ENCODE measurements at places on chromosomes 13 and 19.

DNA sequence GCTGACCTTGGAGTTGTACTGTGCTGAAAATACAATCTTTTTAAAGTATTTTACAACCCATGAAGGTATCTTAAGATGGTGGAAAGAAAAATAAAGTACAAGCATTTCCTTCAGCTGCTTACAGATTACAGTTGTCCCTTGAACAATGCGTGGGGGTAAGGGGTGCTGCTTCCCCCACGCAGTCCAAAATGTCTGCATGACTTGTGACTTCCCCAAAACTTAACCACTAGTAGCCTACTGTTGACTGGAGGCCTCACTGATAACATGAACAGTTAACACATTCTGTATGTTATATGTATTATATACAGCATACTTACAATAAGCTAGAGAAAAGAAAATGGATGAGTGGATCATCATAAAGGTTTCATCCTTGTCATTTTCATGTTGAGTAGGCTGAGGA is 45.3 kb upstream of the ZNF599 start:
- DNase-seq, result no peak

- no peak for DNase-seq
Measured at GRCh38 chr13:60150538-60150937, 13.2 kb downstream of the DIAPH3 start.

GRCh38 chr13:75468098-75468497 is 13.9 kb downstream of the TBC1D4 start:
- DNase-seq, result no peak

DNA sequence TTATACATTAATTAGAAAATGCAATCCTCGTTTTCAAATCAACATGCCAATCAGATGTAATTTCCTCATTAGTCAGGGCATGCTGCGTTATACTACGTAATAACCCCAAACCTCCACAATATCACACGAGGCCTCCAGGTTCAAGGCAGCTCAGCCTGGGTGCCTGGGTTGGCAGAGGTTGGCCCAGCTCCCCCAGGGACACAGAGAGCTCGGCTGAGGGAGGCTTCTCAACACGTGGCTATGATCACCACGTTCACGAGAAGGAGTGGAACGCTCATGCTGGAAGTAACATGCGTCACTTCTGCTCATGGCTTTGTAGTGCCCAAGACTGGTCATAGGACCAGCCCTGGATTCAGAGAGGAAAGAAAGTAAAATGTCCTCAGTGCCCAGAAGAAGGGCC is 144.9 kb upstream of the SOX1 start:
- DNase-seq, result no peak

DNA sequence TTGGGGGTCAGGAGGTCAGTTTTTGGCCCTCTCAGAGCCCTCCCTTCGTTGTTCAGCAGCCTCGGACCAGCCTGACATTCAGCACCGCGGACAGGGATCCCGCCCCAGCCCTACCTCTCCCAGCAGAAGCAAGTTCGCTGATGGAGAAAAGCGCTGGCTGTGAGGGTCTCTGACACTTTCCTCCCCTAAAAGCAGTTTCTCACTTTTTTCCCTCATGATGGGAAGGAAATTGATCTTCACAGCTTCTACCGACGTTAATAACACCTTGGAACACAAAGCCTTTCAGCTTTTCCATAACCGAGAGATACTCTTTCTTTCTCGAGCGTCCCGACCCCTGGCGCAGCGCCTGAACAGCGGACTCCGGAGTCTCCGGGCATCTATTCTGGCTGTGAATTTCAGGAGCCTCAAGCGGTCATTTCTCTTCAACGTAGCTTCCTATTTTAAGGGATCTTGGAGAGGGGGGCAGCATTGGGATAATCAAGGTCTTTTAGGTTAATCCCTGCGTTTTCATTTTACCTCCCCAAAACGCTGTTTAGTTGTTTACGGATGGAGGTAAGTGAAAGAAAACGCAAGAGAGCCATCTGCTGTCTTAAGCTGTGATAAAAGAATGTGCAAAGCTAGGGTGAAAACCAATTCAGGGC is 467.2 kb downstream of the ITGBL1 start:
- DNase-seq, result no peak
